ENCODE measurements at places on chromosomes 11 and 22.

- DNase-seq = no peak
Measured at GRCh38 chr11:119449498-119449897, 26.5 kb upstream of the THY1 start.

- no peak for DNase-seq
Measured at GRCh38 chr11:95714843-95715776, 74.5 kb downstream of the FAM76B start.

DNA sequence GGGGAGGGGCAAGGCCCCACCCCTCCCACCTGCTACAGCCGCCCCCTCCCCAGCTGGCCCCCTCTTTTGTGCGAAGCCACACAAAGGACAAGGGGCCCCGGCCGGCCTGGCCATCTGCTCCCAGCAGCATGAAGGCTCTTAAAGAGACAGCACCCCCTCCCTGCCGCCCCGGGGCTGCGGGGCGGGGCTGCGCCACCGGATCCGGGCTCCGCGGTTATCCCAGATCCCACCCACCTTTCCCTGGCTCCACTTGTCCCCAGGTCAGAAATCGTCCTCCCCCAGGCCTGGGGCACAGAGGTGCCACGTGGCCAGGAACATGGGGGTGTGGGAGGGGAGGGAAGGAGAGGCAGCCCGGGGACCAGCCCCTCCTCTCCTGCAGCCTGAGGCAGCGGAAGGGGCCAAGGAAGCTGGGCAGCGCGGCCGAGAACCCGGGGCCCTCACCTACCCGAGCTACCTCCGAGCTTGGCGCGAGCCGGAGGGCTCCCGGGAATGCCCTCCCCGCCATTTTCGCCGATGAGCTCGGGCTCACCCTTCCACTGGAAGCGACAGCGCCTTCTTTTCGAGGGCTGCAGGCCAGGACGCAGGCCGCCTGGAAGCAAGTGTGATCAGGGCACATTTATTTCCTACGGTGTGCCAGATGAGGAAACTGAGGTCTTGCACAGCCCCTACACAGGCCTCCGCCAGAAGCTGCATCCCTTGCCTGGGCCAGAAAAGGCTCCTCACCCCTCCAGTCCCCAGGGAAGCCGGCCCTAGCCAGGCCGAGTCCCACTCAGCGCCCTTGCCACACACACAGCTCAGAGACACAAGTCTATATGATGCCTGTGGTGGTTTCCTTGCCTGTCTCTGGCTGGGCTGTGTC lies 2.5 kb upstream of the RCOR2 start:
- peak; percentile 19 for DNase-seq

- DNase-seq = peak; percentile 38
Measured at GRCh38 chr11:57648801-57649735, 644 bp downstream of the YPEL4 start.

GRCh38 chr11:2529636-2530035 lies 84.8 kb downstream of the KCNQ1 start:
- DNase-seq = no peak

- DNase-seq = peak; percentile 29
Measured at GRCh38 chr11:88482871-88483301, 145.3 kb upstream of the CTSC start.

DNA sequence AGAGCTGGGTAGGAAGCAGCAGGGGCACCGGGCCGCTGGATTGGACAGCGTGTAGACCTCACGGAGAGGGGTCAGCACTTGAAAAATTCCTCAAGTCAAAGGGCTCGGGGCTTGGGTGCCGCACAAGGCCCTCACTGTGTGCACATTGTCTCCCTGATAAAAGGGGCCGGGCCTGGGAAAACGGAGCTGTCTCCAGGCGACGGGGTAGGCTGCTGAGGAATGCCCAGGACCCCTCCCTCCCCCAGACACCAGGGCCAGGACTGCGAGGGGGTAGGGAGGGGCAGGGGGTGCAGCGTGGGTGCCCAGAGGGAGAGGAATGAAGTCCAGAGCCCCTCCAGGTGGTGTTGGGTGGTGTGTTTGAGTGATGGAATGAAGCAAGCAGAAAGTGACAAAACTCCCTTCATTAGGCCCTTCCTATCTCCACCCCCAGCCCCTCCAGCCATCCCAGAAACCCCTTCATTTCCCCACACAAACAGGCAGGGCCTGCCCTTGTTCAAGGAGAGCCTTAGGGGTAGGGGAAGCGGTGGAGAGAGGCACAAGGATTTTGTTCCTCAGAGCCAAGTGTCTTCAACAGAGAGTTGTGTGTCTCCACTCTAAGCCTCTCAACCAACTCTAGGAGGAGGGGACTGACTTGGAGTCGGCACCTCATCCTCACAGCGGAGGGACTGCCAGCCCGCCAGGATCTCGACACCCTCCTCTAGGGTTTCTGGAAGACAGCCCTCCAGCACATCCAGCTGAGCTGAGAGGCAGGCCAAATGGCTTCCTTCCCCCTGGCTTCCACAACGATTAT lies 63.9 kb downstream of the SYN3 start:
- DNase-seq = no peak

GRCh38 chr11:75389925-75390324 lies 9.4 kb upstream of the RPS3 start:
- DNase-seq = no peak

DNA sequence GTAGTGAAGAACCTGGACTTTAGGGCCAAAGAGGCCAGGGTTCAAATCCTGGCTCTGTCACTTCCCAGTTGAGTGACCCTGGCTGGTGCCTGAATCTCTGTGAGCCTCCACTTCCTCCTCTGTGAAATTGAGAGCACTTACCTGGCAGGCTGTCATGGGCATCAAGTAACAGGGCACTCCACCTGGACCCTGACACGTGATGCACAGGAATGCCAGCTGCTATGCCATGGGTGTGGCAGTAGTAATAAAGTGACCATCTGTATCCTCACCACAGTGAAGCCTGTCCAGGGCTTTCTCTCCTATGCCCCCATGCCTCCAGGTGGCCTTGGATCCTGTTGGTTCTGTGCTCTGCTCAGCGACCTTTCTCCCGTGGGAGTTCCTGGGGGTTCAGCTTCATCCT lies 29.8 kb upstream of the PPP6R3 start:
- DNase-seq = no peak

GRCh38 chr11:120125024-120125423 lies 12.9 kb downstream of the TRIM29 start:
- DNase-seq = no peak

- DNase-seq = no peak
Measured at GRCh38 chr11:68081691-68082090, 39.5 kb downstream of the CHKA start.

GRCh38 chr11:131584785-131585592 lies 214.6 kb downstream of the NTM start:
- no peak for DNase-seq

- DNase-seq = no peak
Measured at GRCh38 chr11:1202154-1202775, 20.6 kb upstream of the MUC5B start.

- DNase-seq = no peak
Measured at GRCh38 chr11:116891746-116892145, 54.3 kb upstream of the APOA1 start.

DNA sequence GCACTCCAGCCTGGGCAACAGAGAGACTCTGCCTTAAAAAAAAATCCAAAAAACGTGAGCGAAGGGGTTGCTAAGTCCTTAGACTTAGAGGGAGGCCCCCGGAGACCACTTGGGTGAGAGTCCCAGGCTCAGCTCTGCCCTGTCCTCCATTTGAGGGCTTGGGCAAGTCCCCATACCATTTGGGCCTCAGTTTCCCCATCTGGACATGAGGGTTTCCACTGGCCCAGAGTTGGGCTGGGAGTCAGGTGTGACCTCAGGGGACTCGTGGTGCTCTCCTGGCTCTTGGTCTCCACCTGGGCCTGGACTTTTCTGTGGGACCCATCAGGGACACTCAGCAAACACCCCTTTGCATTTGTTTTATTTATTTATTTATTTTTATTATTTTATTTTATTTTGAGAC lies 35.2 kb upstream of the CSNK1E start:
- DNase-seq = no peak

DNA sequence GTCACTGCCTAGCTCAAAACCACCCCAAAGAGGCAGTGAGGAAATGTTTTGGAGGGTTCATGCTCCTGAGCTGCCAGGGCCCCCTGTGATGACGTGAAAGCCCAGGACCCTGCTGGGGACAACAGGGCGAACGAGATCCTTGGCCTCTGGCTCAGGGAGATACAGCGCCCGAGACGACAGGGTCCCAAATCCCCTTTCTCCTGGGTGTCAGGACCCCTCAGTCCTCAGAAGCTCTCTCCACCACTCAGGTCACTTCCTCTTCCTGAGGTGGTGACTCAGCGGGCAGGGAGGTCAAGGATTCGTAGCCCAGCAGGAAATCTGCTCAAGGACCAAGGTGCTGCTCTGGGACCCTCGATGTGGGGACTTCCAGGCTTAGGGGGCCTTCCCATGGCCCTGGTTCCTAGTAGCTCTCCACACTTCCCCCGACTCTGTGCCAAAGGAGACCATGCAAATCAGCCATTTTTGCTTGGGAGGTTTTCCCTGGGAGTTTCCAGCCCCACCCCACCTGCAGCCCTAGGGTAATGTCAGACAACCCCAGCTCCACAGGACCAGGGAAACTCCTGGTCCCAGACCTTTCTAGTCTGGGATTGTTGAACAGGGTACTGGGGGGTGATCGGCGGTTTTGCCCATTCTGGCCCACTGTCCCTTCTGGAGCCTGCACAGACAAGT lies 12.8 kb downstream of the BCL9L start:
- peak; percentile 40 for DNase-seq

GRCh38 chr22:27603800-27604144 lies 197.8 kb downstream of the MN1 start:
- DNase-seq = peak; percentile 43

- DNase-seq = no peak
Measured at GRCh38 chr22:28788601-28789000, 11.8 kb downstream of the XBP1 start.

Data from cardiac fibroblast (primary cell).